ENCODE measurements at places on chromosomes 2 and 18.

DNA sequence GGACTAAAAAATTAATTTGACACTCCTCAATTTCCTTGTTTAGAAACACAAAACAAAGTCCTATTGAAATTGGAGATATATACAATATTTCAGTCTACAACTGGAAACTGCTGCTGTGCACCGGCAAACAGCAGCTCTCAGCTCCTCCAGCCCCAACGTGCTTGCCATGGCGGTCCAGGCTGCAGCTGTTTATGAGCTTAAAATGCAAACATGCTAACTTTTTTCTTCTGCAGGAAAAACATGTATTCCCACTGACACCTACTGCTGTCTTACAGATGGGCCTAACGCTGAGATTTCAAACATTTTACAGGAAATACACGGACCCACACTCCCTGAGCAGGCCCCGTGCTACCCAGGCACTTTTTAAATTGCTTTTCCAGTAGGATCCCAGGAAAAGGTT lies 195.5 kb downstream of the BCL11A start:
- DNase-seq, result no peak

DNA sequence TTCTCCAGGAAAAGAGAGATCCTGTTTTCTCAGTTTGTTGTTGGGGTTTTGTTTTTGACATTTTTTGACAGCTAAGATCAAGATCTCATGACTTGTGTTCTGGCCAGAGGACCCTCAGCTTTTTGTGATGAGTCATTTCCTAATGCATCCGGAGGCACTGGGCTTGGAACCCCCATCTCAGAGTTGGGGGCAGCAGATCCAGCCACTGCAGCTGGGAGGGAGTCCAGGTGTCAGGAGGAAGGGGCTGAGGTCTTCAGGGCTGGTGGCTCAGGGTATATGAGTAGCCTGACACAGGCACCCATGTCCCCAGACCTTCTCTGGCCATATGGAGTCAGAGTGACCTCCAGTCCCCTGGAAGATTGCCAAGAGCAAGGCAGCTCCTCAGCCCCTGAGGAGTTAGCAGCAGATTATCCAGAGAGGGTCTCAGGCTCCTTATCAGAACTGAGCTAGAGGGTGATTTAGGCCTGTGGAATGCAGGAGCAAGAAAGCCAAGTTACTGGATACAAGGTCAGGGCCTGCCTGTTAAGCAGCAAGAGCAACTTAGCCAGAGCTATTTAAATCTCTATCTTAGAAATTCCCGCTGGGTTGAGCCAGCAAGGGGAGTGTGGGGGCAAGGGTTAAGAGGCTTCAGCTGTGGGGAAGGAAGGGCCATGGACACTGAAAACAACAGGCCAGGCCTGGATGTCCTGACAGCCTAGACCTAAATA lies 62.4 kb downstream of the TANC1 start:
- DNase-seq, result peak; percentile 90

- peak; percentile 43 for DNase-seq
These were observed 32.7 kb downstream of the LPIN1 start for GRCh38 chr2:11778923-11779757.

- no peak for DNase-seq
These were observed 260.2 kb upstream of the ST6GAL2 start for GRCh38 chr2:107146181-107146580.

DNA sequence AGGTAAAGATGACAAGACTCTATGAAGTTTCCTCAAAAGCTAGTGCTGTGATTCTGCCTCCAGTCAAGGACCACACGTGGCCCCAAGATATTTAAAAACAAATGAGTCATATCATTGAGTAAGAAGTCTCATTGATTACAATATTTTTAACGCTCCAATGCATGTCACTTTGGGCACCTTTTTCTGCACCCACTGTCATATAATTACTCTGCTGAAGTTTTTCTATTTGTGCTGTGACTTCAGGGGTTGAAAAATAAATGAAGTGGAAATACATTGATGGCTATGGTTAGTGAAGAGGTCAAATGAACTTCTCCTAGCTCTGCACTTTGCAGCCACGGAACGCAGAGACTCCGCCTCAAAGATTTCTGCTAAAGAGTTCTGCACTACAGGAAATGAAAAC lies 344.3 kb upstream of the KYNU start:
- DNase-seq, result no peak

GRCh38 chr2:226862623-226863022 lies 26.8 kb downstream of the RHBDD1 start:
- DNase-seq, result no peak

DNA sequence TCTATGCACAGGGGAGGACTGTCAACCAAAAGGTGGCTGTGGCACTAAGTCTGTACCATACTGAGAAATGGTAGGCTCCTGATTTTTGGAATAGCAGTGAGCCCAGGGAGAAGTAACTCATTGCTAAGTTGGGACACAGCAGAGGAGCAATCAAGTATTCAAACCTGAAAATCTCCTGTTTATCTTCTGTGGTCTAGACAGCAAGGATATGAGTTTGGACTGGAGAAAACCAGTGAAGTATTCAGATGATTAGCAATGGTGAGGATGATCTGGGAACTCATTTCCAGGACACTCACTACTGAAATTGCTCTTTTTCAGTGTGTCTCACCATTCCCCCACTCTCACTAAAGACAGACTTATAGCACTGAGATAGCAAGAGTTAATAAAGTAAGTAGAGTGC lies 112.0 kb downstream of the GULP1 start:
- DNase-seq, result peak; percentile 6

DNA sequence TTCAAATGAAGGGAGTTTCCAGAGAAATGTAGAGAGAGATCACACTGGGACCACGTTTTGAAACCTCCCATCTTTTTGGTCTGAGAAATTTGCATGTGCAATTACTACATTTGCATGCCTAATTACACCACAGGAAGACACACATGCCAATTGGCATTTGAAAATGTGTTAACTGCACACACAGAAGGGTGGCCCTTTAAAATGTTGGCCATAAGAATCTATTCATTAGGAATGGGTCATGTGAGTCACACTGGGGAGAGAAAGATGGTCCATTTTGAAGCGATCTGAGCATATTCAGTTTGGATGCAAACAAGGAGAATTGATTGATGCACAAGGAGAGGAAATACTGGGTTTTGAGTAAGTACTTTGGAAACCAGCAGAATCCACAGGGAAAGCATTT lies 1407.1 kb upstream of the ACVR2A start:
- DNase-seq, result no peak

- DNase-seq, result peak; percentile 80
These were observed 61.4 kb downstream of the SOS1 start for GRCh38 chr2:39059366-39059952.

- peak; percentile 38 for DNase-seq
These were observed 70.6 kb downstream of the CERS6 start for GRCh38 chr2:168526641-168527040.

DNA sequence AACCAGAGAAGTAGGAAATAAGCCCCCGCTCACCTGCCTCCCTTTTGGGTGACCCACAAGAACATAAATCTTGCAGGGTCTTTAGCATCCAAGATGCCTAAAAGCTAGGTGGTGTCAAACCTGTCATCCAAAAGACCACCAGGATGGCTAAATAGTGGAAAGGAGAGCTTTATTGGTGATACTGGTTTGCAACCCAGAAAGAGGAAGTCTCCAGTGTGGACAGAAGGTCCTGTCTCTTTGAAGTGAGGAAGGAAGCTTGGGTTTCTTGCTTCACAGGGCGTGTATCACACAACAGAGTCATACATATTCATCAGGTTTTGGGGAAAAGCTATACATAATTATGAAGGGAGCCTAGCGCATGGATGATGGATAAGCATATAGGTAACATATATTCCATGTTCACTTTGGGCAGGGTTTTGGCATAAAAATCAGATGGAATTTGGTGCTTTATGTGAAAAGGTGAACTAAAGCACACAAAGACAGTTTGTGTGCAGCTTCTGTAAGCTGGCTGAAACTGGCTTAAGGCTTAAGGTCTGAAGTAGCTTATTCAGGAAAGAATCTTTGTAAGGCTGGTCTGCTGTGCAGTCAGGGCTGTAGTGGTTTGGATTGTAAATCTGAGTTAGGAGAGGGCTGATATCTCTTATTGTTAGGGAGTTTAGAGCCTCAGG lies 102.2 kb upstream of the MSH2 start:
- no peak for DNase-seq

- DNase-seq, result no peak
These were observed 2.9 kb upstream of the SCYGR1 start for GRCh38 chr2:227390468-227391256.

GRCh38 chr18:13725566-13726231 lies 659 bp downstream of the FAM210A start:
- DNase-seq, result peak; percentile 8

GRCh38 chr2:111035830-111036441 lies 84.8 kb upstream of the BCL2L11 start:
- no peak for DNase-seq

- DNase-seq, result peak; percentile 58
These were observed 197.4 kb upstream of the SMIM21 start for GRCh38 chr18:75624869-75625268.

DNA sequence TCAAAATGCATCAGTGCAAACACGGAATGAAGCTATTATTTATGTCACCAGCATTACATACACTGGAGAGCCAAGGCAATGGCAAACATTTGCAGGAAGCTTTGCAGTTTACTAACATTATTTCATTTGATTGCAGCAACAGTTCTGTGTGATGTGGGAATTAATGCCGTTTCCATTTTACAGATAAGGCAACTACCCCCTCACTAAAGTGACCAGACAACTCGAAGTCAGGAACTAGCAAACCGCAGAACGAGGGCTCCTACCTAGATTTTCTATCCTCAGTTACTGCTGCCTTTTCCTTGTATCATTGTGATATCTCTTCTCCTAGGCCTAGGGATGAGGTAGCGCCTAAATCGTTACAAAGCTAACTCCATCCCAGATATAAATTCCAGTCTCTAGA lies 85.5 kb downstream of the COLEC12 start:
- no peak for DNase-seq

- no peak for DNase-seq
These were observed 18.0 kb upstream of the ESPNL start for GRCh38 chr2:238082151-238082550.

GRCh38 chr2:136207030-136207623 lies 89.2 kb upstream of the CXCR4 start:
- DNase-seq, result no peak

DNA sequence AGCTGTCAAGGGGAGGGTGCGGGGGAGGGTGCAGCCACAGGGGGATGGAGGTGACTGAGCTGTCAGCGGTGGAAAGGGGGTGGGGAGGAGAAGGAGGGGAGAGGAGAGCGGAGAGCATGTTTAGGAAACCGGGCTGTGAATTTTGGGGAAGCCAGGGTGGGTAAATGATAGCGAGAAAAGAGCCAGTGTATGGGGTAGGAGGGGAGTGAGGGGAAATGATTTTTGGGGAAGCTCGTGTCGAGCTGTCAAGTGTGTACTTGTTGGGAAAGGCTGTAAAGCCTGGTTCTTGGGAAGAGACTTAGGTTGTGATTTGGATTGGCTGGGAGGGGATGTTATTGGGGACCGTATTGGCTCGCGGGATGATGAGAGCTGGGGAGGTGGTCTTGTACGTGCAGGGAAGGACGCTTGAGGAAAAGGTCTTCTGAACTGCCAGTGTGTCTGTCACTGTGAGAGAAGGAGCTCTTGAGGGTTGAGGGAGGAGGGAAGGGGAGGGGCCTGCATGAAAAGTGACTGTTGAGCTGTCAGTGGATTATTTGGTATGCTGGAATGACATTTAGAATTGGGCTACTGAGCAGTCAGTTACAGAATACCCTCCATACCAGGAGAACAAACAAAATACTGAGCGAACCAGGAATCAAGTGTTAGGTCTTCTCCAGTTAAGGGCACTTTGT lies 1.0 kb downstream of the UBR3 start:
- DNase-seq, result peak; percentile 65

DNA sequence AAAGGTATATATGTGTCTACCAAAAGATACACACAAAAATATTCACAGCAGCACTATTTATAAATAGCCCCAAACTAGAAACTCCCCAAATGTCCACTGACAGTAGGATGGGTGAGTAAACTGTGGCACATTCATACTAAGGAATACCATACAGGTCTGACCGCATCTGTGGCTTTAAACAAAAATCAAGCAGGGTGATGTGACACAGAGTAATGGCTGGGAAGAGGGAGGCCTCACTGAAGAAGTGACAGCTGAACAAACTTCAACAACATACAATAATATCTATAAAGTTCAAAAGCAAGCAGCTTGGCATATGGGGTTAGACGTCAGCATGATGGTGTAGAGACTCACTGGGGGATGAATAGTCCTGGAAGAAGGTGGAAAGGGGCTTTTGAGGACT lies 115.1 kb upstream of the PPP1CB start:
- DNase-seq, result no peak

DNA sequence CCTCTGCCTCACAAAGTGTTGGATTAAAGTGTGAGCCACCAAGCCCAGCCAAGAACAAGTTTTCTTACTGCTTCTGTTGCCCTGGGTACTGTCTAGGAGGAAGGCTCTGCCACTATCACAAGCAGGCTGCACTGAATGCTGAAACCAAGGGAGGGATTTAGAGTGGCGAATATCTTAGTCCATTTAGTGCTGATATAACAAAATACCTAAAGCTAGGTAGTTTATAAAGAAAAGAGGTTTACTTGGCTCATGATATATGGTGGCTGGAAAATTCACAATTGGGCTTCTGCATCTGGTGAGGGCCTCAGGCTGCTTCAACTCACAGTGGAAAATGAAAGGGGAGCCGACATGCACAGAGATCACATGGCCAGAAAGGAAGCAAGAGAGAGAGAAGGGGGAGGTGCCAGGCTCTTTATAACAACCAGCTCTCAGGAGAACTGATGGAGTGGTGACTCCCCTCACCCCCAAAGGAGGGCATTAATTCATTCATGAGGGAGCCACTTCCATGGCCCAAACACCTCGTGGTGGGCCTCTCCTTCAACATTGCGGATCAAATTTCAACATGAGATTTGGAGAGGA lies 146.0 kb upstream of the SERPINE2 start:
- DNase-seq, result no peak

- DNase-seq, result peak; percentile 63
These were observed 58.8 kb upstream of the SIX2 start for GRCh38 chr2:45067859-45068570.

DNA sequence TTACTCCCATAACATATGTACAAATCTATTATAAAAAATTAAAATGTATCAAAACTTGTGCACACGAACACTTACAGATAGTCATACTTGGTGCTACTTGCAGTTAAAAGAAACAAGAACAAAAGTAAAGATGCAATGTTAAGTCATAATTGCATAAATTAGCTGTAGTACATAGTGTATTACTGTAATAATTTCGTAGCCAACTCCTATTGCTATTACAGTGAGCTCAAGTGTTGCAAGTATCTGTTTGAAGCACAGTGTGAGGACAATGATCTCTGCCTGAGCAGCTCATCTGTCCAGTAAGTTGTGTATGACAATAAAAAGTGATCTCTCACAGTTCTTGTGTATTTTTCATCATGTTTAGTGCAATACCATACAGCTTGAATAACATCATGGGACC lies 7.5 kb upstream of the SERPINB13 start:
- no peak for DNase-seq

- DNase-seq, result peak; percentile 86
These were observed at the start of gene WIPF1 for GRCh38 chr2:174597345-174598047. Gene WIPF1 (minus strand): TSS chr2:174597804. CDS start chr2:174585573, 12,231 bp downstream.

GRCh38 chr18:25786758-25787157 lies 303.7 kb downstream of the SS18 start:
- peak; percentile 58 for DNase-seq

- DNase-seq, result no peak
These were observed 27.7 kb downstream of the HS1BP3 start for GRCh38 chr2:20623241-20623640.

- no peak for DNase-seq
These were observed 600.8 kb downstream of the STK39 start for GRCh38 chr2:167646557-167646956.
